ENCODE measurements at places on chromosomes 7 and 10. TPM values are rescaled to one million over a fixed set of nuclear protein-coding genes. Genes with fewer than 3 reads are reported as not detected.

DNA sequence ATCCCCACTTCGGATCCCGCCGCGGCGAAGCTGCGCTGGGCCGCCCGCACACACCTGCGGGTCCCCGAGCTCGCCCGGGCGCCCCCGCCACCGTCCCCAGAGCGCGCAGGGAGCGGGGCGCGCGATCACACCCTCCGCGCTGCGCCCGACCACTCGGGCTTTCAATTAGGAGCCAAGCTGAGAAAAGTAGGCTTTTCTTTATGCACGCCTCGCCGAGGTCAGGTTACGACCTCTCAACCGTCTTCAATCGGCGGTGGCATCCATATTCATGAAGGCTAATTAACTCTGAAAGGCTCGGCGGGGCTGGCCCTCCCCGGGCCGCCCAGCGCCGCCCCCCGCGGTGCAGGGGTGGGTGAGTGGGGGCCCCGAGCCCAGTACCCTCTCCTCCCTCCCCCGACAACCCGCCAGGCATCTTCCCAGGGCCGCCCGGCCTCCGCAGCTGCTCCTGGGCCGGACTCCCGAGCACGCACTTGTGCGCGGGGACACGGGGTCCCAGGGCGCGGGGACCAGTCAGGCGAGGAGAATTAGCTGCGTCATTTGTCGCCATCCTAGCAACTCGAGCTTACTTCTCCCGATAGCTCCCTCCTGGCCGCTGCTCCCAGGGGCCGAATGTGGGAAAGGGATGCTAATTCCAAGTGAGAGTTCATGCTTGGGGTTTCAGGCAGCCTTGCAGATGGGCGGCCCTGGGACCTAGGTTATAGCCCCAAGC is 155.5 kb upstream of the LYZL2 start:
- H3K27ac ChIP-seq, result no peak overlapping the region
- no peaks in the 10 kb centered on the region for H3K36me3 ChIP-seq
- no peaks in the 10 kb centered on the region for H3K4me1 ChIP-seq
- peak overlapping the region; percentile 56 for H3K4me3 ChIP-seq
- DNase-seq, result peak; percentile 72

DNA sequence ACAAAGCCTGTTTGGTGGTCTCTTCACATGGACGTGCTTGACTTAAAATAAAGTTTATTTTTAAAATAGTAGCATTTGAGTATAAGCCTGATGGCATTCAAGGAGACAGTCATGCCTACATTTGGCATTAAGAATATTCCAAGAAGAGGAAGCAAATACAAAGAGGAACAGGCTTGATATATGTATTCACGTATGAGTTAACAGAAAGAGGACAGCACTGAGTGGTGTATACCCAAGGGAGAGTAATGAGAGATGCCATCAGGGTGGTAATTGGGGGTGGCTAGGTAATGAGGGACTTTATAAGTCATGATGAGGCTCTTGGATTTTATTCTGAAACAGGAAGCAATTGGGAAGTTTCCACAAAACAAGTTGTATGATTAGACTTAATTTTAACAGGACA is 363.3 kb downstream of the SEMA3D start:
- no peak for DNase-seq
- H3K36me3 ChIP-seq, result no peaks in the 10 kb centered on the region
- H3K4me3 ChIP-seq, result no peak overlapping the region
- H3K27me3 ChIP-seq, result no peaks in the 10 kb centered on the region
- no peaks in the 10 kb centered on the region for H3K4me1 ChIP-seq
- H3K27ac ChIP-seq, result no peak overlapping the region

GRCh38 chr7:108029034-108029433 is 26.1 kb upstream of the LAMB1 start:
- H3K4me1 ChIP-seq, result peaks cover 10% of the 10 kb centered on the region
- H3K36me3 ChIP-seq, result no peaks in the 10 kb centered on the region
- no peak overlapping the region for H3K27ac ChIP-seq
- H3K4me3 ChIP-seq, result no peak overlapping the region
- no peak for DNase-seq
- no peaks in the 10 kb centered on the region for H3K27me3 ChIP-seq

DNA sequence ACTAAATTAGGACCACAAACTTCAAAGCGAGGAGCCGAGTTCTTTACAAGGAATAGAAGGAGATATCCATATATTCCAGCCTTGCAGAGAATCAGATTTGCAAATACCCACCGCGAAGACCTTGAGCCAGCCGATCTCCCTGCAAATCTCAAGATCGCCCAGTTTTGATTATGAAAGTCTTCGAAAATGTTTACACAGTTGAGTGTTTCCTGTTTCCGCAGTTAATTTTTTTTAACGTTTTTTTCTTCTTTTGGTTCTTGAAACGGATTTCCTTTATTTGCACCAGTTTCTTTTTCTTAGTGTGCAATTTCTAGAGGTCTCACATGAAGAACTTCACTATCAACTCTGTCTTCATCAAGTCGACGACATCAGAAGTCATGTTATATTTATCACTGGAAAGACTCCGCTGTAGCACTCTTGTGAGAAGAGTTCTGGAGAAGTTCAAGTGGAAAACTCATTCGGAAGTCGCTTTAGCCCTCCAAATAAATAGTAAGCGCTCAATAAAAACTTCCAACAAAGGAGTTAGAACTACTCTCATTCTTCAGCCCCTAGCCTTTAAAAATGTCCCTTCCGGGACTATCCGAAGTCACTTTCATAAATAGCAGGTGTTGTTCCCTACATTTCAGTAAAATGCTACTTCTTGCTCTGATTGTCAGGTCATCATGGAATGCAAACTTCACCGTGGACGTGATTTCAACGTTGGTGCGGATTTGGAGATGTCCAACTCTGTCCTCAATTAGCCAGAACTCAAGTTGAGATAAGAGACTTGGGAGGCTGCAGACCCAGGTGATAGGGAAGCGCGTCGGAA is 11.9 kb upstream of the SPAG6 start:
- no peak overlapping the region for H3K4me3 ChIP-seq
- no peak for DNase-seq
- H3K27me3 ChIP-seq, result peaks cover 18% of the 10 kb centered on the region
- H3K27ac ChIP-seq, result no peak overlapping the region
- peaks cover 27% of the 10 kb centered on the region for H3K36me3 ChIP-seq

- DNase-seq, result peak; percentile 89
- H3K27ac ChIP-seq, result no peak overlapping the region
- H3K4me3 ChIP-seq, result no peak overlapping the region
- H3K36me3 ChIP-seq, result peaks cover 31% of the 10 kb centered on the region
Measured at GRCh38 chr10:63166742-63167258, 33.7 kb downstream of the NRBF2 start.

GRCh38 chr7:28055161-28055544 is 125.4 kb downstream of the JAZF1 start:
- no peaks in the 10 kb centered on the region for H3K4me1 ChIP-seq
- peaks cover 50% of the 10 kb centered on the region for H3K27me3 ChIP-seq
- H3K4me3 ChIP-seq, result no peak overlapping the region
- H3K36me3 ChIP-seq, result no peaks in the 10 kb centered on the region
- H3K27ac ChIP-seq, result no peak overlapping the region

- DNase-seq, result peak; percentile 75
- H3K27ac ChIP-seq, result peak overlapping the region; percentile 75
- H3K4me1 ChIP-seq, result peaks cover 38% of the 10 kb centered on the region
- H3K4me3 ChIP-seq, result peak overlapping the region; percentile 11
Measured at GRCh38 chr7:134886353-134887057, 99.8 kb upstream of the AGBL3 start.

DNA sequence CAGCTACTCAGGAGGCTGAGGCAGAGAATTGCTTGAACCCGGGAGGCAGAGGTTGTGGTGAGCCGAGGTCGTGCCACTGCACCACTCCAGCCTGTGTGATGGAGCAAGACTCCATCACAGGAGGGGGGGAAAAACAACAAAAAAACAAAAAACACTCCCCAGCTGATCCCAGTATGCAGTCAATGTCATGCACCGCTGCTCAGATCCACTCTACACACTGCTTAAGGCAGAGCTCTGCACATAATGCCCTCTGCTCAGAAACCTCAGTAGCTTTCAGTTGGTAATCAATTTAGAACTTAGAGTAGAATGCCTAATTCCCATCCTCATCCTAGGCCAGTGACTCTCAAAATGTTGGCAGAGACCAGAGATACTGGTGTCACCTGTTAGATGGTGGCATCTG is 43.9 kb downstream of the PDSS1 start:
- H3K4me1 ChIP-seq, result no peaks in the 10 kb centered on the region
- H3K27ac ChIP-seq, result no peak overlapping the region
- no peak for DNase-seq
- no peaks in the 10 kb centered on the region for H3K27me3 ChIP-seq

DNA sequence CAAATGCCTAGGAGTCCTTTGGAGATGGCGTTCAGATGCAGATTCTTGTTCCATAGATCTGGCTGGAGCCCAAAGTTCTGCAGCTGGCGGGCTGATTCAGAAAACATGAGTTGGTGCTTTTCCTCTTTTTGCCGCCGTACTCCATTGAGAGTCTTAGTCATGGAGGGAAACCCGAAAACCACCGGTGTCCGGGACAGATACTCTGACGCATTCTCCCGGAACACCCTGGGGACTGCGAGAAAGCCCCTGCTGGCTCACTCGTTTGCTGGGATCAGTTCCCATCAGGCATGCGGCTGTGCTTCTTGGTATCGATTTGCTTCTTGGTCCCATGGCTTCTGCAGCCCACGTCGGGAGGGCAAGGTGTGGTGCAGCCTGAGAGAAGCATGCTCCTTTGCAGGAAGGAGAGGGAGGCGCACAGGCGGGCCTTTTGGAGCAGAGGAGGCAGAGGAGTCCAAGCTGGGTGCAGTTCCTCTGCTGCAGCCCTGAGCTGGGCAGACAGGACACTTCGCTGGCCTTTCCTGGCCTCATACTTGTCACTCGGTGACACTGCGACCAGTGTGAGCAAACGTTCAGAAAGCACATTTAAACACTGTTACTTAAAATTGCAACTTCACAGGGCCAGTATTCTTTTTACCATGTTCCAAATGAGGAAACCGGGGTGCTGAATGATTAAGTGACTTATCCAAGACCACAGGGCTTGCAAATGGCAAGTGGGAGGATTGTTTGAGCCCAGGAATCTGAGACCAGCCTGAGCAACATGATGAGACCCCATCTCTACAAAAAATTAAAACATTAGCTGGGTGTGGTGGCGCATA is 30.6 kb upstream of the PFKFB3 start:
- no peaks in the 10 kb centered on the region for H3K36me3 ChIP-seq
- H3K27ac ChIP-seq, result peak overlapping the region; percentile 24
- H3K4me1 ChIP-seq, result peaks cover 27% of the 10 kb centered on the region
- H3K4me3 ChIP-seq, result no peak overlapping the region

- H3K4me3 ChIP-seq, result no peak overlapping the region
- peaks cover 3% of the 10 kb centered on the region for H3K27me3 ChIP-seq
- no peaks in the 10 kb centered on the region for H3K4me1 ChIP-seq
- no peak for DNase-seq
- no peak overlapping the region for H3K27ac ChIP-seq
Measured at GRCh38 chr7:479115-479947, 40.3 kb downstream of the PDGFA start.

The TUBB8 gene
- total RNA-seq, result 0.24 TPM

The PLAU gene
- total RNA-seq, result 6.9 TPM

The CALD1 gene
- total RNA-seq, result 47.9 TPM

The MINPP1 gene
- total RNA-seq, result 15.2 TPM

The TMEM26 gene
- not detected for total RNA-seq
